ENCODE measurements at places on chromosomes 3 and 15.

GRCh38 chr3:140088058-140088457 is 153.1 kb downstream of the CLSTN2 start:
- DNase-seq: no peak

- no peak for DNase-seq
Measured at GRCh38 chr15:69758291-69758771, 305.7 kb downstream of the RPLP1 start.

DNA sequence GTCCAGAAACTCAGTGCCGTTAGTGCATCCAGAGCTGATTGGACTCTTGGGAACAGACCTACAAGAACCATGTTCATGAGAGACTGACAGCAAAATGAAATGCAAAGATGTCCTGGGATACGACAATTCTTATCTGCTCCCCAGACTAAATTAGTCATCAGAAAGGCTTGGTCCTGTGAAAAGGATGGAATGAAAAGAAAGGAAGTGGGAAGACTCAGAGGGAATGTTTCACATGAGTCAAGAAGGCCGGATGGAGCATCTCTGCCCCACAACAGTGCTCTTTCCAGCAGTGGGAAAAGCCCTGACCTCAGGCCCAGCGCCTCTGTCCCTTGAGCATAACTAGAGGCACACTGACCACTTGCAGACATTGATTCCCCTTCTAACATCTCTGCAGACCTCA is 39.3 kb upstream of the UACA start:
- DNase-seq: no peak

DNA sequence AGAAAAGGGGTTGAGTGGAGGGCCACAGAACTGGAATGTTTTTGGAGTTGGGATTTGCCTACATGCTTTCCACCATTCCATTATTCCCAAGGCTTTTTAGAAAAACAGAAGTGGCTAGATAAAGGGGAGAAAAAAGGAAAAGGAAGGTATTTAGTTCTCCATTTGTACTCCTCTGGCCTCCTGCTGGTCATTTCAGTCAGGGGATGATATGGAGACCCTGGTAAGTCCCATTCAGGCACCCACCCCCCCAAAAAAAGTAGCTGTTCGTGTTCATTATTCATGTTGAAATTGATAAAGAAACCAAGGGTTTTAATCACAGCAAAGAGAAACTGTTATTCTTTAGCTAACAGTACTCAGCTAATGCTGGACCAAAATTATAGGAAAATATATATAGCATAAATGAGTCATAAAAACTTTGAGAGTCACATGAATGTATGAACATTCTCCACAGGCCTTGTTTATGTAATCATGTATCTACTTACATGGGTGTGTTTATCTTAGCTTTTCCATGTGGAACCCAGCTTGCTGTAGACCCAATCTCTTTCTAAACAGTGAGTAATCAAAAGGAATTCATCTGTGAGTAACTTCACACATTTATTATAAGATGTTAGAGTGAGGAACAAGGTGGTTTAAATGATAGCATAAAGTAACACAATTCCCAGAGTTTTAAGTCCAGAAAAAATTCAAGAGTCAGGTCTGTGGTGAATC is 167.2 kb downstream of the KCNMB2 start:
- DNase-seq: no peak

DNA sequence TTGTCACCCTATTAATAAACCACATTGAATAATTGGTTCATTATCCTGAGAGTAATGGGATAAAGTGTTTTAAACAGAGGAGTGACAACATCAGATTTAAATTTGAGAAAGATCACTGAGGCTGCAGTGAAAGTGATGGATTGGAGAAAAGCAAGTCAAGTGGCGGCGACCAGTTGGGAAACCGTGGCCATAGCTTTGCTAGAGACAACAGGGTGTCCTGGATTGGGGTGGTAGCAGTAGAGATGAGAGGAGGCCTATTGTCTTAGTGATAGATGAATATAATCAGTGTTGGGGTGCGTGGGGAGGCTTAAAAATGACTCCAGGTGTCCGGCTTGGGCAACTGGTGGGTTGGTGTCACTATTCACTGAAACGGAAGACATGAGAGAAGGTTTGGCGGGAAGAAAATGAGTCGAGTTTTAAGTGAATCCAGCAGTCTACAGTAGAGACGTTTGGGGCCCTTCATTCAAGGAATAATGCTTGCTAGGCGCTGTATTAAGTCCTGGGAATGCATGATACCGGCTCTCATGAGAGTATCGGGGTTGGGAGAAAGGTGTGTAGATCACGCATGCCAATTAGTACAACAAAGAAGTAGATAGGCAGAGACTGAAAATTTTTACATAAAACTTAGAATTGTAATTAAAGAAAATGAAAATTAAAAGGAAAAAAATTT is 819 bp downstream of the NEK4 start:
- DNase-seq: no peak

- no peak for DNase-seq
Measured at GRCh38 chr15:34179234-34179633, 30.7 kb downstream of the KATNBL1 start.

GRCh38 chr3:76872999-76873398 is 166.9 kb upstream of the ROBO2 start:
- DNase-seq: no peak

DNA sequence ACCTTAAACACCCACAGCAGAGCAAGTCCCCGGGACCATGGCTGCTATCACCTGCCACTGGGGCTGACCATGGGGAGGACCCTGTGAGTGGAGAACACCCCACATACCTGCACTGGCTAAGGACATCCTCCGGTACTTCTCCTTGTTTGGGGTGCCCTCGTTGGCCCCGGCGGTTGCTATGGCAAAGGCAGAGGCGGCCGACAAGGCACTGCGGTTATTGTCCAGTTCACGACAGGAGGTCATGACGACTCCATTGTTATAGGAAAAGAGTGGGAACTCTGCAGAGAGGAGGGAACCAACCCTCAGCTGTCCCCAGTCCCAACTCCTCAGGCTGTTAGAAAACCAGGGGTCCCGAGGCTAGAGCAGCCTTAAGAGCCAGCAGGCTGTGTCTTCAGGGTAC is 54.8 kb upstream of the CTSH start:
- peak; percentile 17 for DNase-seq

DNA sequence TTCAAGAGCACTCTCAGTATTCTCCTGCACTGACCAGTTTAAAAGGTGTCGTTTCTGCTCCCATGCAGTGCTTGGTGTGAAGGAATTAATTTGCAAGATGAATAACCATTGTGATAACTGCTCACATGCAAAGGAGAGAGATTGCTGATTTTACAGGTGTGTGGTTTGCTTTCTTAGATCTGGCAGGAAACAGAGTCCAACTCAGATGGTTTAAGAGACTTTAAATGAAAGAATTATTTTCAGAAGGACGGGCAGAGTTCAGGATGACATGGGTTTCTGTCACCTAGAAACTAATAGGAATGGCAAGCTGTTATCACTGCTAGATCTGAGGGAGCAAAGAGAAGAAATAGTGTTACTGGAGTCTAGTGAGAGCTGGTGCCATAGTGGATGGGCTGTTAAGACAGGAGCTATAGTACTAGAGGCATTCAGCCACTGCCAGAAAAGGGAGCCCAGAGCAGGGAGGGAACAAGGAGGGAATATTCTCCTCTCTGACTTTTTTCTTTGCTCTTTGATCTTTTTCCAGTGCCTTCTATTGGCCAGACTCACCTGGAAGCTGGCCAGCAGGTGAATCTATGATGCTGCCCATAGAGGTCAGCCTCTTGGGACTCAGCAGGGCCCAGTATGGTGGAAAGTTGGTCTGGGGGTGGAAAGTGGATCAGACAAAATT is 14.9 kb downstream of the ATXN7 start:
- DNase-seq: no peak

DNA sequence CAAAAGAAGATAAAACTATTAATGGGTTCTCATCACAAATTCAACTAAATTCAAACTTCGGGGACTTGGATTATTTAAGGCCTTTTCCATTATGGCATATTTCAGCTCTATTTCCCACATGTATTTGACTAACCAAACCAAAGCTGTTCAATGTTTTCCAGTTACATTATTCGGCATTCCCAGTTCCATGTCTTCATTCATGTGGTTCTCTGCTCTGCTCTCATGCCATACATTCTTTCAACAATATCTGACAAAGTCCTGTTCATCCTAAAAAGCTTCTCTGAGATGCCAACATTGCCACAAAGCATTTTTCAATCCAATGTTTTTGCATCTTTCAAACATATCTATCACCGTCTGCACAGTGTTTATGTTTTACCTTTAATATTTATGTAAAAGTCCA is 141.4 kb downstream of the GREM1 start:
- DNase-seq: no peak

DNA sequence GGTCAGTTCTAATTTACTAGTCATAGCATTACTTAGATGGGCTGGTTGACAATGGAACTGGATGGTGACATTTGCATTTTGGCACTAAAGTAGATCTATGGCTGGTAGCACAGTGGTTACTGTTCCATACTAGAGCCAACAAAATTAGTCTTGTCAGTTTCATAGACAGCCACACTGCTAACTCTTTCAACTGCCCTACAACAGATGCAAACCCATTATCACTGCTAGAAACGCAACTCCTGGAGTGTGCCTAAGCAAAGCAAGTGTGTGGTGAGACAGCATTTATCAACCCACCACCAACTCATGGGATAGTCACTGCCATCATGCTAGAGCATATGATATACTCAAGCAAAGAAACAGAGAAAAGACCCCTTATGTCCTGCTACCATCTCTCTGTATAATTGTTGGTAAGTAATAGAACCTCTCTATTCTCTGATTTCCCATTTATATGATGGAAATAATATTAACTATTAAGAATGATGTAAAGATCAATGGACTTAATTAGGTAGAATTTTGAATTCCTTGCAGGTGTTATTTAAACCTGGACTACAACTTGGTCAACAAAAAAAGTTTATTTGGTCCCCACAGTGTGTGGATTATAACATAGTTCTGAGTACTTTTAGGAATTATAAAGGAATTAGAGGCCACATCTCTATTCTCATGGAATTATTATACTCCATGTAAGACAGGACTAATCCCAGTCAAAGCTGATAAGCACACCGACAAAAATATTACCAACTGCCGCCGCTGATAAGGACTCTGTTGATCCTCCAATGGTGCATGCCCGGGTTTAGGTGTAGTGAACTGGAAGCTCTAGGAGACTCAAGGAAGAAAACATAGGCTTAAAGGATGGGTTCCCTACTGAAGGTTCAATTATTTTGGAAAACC is 19.9 kb upstream of the ABHD5 start:
- DNase-seq: no peak

GRCh38 chr3:119690043-119690656 is 12.7 kb upstream of the CFAP91 start:
- peak; percentile 15 for DNase-seq

DNA sequence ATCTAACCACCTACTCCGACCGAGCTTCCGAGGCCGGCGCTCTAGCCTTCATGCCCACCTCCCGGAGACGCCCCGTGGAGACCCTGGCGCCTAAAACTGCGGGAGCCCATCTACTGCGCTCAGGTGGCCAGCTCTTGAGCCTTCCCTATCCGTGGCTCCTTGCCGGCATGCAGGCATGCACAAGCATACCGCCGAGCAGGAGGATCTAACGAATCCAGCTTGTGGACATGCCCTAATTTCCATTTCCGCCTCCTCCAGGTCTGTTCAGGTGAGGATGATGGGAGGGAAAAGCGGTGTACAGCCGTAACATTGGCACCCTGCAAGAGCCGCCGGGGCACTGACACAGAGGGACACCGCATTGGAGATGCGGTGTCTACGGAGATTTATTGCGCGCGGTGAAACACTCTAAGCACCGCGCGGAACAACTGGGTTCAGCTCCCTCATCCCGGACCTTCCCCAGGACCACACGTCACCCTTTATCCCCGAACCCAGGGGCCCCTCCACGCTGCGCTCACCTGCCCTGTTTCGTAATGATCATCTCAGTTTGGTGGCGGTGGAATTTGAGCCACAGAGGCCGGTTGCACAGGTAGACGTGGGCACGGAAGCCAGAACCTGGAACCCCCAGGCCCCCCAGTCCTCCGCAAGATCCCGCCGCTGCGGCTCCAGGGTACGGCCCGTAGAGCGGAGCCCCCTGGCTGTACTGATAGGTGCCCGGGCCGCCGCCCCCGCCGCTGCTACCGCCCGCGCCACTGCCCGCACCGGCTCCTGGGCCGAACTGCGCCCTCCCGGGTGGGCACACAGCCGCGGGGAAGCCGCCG is 1.0 kb downstream of the EOMES start:
- DNase-seq: no peak

DNA sequence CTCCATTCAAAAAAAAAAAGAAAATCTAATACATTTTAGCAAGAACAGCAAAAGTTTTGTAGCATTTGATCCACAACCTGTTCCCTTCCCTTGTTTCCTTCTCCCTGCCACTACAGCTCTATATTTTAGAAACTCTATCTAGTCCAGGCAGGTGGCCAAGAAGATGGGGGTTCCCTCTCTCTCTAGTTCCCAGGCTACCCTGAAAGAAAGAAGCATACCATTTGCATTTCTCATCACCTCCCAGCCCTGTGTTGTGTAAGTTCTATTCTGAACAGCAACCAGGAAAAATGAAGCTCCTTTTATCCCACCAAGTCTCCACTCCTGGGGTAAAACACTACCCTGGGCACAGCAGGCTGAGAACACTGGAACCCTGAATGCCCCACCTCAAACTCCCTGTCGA is 100.0 kb downstream of the PCCB start:
- DNase-seq: no peak

DNA sequence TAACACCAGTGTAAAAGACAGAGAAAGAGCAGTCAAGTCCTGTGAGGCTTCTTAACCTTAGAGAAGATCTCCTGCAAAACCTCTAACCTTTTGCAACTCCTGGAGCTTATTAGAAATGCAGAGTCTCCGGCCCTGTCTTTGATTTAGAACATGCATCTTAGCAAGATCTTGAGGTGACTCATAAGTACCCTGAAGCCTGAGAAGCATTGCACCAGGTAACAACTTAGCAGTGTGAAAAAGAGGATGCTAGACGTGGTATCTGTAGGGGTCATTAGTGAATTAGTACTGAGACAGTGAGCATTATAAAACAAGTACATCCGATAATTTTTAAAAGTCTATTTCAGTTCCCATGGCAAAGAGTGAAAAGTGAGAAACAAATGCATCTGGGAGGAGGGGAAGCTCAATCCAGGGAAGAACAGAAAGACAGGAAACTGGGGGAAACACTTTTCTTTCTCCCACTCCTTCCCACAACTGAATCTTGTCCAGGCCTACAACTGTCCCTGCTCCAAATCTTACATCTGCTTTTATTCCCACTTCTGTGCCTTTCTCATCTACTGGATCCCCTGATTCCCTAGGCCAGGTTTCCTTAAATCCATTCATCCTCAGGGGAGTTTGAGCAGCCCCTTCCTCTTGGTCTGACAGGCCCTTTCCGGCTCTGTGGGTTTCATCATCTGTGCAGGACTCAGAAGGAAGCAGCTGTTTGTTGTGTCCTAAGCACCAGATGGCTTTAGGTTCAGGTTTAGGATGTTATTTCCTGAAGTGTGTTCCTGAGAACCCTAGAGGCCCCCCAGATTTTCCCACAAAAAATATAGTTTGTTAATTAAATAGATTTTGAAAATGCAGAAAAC is 128.1 kb upstream of the IL12A start:
- no peak for DNase-seq

- DNase-seq: no peak
Measured at GRCh38 chr3:100171211-100171914, 57.1 kb upstream of the FILIP1L start.

GRCh38 chr3:94127115-94127514 is 64.3 kb downstream of the NSUN3 start:
- peak; percentile 20 for DNase-seq

GRCh38 chr3:126212620-126213378 is 32.4 kb upstream of the ALDH1L1 start:
- DNase-seq: peak; percentile 27

- no peak for DNase-seq
Measured at GRCh38 chr15:56473017-56473416, 8.1 kb upstream of the MNS1 start.

- no peak for DNase-seq
Measured at GRCh38 chr3:172065527-172065926, 26.1 kb downstream of the FNDC3B start.

Measured in NCI-H146 (cell line).